ENCODE measurements at places on chromosomes 2 and 18. TPM values are rescaled to one million over a fixed set of nuclear protein-coding genes. Genes with fewer than 3 reads are reported as not detected.

Gene EFHD1
- total RNA-seq: 10.7 TPM

- DNase-seq: no peak
These were observed 27.2 kb upstream of the MFSD6 start for GRCh38 chr2:190380962-190381412.

DNA sequence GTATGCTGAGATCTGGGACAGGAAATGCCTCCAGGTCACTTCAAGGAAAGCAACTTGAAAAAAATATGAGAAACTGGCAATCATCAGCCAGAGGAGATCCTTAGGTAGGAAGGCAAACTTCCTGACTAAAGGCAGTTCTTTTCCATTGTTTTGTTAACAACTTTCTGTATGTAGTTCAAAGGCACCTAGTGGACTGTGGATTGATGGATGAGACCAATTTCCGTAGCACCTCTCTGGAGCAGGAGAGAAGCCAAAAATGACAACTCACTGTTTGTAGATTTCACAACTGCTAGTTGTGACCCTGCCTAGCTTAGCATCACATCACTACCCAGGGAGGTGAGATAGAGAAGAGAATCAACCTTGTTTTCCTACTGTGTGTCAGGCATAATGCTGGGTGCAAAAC lies 21.8 kb upstream of the NOSTRIN start:
- DNase-seq: no peak

DNA sequence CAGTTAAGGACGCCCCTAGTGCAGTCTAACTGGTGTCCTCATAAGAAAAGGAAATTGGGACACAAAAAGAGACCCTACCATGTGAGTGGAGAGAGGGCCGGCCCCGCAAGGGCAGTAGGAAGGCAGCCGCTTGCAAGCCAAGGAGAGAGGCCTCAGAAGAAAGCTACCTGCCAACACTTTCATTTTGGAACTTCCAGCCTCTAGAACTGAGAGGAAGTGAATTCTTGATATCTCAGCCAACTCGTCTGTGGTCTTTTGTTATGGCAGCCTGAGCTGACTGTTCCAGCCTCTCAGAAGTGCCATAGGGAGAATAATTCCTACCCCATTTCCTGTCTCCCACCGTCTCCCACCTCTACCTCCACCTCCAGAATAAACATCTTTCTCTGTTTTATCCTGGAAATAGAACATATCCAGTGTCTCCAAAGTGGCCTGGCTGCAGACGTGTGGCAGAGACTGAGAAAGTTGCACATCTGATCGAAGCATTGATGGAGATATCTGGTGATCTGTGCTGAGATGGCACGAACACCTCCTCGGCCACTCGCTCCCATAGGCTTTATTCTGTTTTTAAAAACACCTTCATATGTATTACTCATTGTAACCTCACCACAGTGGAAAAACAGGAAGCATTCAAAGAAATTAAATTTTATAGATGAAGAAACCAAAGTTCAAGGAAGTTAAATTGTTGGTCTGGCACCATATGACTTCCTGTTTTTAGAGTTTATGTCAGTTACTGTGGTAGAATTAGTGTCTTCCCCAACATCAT lies 39.5 kb upstream of the MARCO start:
- DNase-seq: no peak

DNA sequence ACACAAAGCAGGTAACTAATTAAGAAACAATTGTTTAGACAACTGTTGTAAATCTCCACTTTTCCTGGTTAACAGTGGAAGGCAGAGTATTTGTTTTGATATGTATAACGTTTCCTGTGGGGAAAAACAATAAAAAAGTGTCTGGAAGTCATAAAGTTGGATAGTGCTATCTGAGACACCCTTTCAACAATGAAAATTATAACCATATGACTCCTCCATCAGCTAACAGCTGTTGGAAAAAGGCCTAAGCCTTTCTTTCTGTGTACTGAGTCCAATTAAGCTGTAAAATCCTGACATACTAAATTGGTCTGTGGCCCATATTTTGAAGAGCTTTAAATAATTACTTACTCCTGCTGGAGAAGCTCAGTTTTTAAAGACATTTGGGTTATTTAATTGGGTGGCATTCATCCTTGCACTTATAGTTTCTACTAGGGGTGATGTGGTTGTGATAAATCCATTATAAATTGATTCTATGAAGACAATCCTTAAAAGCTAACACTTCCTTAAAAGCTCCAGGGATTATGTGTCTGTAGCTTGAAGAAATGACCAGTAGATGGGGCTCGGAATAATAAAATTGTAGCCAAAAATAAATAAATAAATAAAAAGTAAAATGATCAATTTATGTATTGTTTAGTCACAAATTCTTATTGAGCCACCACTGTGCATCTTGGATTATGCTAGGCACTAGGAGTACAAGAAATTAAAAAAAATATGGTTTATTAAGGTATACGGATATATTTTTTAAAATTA lies 698.1 kb upstream of the NXPH2 start:
- no peak for DNase-seq

All from upper lobe of right lung (tissue), 1 donor.